Breast epithelium (tissue), 4 donors: ENCODE measurements at places on chromosomes 4 and X.

DNA sequence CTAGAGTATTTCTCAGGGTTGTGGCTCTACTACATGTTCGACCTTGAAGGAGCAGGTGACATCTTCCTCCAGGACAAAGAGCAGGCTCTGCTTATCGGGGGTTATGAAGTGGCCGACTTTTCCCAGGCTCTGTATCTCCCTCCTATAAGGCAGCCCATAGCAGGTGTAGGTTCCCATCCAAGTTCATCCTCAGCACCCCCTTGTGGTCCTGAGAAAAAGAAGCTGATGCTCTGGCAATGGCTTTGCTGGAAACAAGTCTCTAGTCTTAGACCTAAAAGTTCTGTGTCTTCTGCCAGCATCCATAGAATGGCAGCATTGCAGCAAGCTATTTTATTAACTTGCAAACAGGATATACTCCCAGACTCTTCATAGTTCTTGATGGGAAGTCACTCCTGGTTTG lies 836.6 kb upstream of the PRKX start:
- DNase-seq, result no peak

GRCh38 chrX:119853444-119853843 lies 681 bp upstream of the UPF3B start:
- no peak for DNase-seq

DNA sequence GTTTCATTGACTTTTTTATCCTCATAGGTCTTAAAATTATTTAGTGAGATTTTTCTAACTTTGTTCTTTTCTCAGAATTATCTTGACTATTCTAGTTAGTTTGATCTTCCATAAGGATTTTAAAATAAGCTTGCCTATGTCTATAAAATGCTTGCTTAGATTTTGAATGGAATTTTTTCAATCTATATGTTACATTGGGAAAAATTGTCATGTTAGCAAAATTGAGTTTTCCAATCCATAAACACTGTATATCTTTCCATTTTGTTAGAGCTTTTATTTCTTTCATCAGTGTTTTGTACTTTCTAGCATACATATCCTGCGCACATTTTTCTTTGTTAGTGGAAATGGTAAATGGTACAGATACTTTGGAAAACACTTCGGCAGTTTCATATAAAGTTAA lies 312.9 kb downstream of the PDHA2 start:
- DNase-seq, result no peak

- no peak for DNase-seq
Observed at GRCh38 chr4:108731006-108731405, 31.8 kb downstream of the ETNPPL start.

- no peak for DNase-seq
Observed at GRCh38 chr4:114479595-114479994, 119.0 kb upstream of the UGT8 start.

DNA sequence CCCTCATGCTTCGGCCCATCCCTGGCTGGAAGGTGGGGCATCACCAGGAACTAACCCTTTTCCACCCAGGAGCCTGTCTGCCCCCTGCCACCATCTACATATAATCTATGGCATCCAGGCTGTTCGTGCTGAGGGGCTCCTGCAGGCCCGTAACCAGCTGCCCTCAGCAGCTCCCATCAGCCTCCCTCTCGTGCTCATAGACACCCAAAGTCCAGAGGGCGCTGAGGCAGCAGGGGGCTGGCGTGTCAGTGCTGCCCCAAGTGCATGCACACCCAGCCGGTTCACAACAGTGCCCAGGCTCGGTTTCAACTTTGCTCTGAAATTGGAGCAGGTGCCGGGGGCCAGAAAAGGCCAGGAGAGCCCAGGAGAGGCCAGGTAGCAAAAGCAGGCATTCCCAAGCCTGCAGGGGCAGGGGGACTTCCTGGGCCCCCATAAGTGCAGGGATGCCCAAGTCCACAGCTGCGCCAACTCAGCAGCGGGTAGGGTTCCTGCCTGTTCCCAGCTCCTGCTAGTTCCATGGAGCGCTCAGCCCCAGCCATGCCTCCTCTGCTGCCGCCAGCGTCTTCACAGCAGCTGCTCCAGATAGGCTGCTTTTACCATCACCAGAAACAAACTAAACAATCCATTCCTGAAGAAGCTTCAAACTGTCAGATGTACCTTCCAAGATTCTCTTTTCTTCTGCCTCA lies 558.2 kb upstream of the GNPDA2 start:
- no peak for DNase-seq

GRCh38 chrX:64843224-64843623 lies 133.0 kb downstream of the ZC4H2 start:
- DNase-seq, result no peak

- no peak for DNase-seq
Observed at GRCh38 chrX:98607739-98608138, 1724.0 kb downstream of the RPA4 start.

DNA sequence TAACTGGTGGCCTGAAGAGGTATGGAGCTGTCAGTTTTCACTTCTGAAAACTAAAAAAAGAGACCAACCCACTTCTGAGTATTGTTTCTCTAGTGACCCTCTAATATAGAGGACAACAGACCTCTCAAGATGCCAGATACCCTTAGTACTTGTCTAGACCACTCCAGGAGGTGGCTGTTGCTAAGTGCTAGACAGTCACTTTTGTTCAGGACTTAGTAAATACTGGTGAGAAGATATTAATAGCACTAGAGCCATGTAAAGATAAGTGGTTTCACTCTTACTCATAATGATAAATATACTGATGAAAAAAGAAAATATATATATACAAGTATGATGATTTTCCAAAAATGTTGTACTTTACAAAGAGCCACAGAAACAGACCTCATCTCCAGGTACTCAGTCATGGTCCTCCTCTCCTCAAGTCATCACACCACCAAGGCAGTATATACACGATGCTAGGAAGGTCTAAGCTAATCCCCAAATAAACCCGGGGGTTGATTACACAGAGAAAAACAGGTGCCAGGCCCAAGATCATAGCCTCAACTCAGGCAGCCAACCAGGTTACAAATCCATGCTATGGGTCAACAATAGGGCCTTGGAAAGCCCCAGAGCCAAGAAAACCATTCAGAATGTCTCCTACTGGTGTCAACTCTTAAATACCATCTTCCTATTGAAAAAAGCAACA lies 66.9 kb downstream of the ARHGEF9 start:
- no peak for DNase-seq

DNA sequence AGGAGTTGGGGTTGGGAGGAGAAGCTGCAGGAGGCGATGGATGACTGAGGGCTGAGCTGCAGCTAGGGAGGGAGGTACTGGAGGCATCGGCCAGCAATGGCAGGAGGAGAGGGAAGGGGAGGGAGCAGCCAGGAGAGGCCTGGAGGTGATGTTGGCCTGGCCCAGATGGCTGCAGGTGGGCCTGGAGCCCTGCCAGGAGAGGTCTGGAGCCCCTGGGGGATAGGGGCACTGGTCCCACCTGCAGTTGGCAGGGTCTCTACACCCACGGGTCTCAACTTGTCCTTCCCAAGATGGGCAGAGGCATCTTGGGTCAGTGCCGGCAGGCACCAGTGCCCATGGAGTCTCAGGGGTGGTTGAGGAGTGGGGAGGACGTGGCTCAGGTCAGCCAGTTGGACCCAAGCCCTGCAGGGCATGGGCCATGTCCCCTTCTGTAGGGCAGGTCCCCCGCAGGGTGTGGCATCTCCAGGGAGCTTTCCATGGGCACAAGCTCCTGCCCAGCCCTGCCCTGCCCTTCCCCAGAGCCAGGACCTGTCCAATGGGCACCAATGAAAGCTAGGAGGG lies 2.7 kb upstream of the MXD4 start:
- DNase-seq, result no peak

- no peak for DNase-seq
Observed at GRCh38 chr4:182103614-182104319, 139.4 kb upstream of the TENM3 start.

DNA sequence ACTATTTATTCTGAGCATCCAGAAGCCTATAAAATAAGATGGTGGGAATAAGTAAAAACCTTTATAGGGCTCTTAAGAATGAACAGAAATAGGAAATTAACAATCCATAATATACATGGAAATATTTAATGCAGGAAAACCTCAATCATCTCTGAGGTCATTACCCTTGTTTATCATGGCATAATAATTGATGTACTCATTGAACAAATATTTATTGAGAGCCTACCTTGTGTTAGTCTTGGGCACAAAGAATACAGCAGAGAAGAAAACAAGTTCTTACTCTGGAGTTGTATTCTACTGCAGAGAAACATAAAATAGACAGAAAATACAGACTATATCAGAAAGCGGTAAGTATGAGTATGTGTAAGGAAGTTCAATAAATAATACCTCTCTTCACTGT lies 167.2 kb downstream of the COX18 start:
- no peak for DNase-seq

- DNase-seq, result no peak
Observed at GRCh38 chr4:12110627-12111026, 681.9 kb upstream of the HS3ST1 start.

DNA sequence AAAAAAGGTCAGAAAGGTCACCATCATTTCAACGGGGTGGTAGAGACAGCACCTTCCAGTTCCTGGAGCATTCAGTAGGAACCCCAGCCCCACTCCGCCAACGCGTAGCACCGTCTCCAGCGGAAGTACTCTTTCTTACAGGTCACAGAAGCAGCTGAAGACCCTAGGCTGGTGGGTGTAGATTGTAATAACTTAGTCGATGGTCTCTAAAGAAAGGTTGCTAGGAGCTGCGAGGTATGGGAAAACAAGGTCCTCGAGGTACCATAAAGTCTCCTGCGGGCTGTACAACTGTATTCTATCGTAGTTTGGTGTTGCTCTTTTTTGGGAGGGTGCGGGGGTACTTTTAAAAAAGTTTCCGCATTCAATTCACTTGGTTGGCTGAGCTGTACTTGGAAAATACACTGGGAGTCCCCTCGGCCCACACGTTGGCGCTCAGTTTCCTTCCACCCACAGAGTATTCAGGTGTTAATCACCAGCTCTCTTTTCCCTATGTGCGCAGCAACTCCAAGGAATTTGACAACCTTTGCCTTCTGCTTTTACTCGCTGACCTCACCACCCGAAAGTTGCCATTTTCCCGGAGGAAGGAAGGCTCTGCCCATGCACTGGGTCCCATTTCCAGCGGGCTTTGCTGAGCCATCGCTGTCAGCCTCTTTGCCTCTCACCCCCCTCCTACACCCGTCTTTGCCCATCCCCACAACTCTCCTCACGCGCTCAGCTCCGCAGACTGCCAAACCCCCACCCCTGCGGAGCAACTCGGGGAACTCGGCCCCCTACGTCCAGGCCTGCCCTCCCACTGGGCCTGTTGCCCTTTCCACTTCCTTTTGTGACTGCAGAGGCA lies 4.8 kb upstream of the SOX3 start:
- no peak for DNase-seq

DNA sequence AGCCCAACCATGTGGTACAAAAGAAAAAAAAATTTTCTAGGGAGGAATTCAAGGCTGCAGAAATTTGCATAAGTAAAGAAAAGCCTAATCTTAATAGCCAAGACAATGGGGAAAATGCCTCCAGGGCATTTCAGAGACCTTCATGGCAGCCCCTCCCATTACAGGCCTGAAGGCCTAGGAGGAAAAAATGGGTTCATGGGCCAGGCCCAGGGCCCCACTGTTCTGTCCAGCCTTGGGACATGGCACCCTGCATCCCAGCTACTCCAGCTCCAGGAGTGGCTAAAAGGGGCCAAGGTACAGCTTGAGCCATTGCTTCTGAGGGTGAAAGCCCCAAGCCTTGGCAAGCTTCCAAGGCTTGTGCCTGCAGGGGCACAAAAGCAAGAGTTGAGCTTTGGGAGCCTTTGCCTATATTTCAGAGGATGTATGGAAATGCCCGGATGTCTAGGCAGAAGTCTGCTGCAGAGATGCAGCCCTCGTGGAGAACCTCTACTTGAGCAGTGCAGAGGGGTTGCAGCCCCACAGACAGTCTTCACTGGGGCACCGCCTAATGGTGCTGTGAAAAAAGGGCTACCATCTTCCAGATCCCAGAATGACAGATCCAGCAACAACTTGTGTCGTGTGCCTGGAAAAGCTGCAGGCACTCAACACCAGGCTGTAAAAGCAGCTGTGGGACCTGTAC lies 111.0 kb downstream of the ANXA10 start:
- DNase-seq, result no peak

GRCh38 chrX:11768039-11768438 lies 10.0 kb downstream of the MSL3 start:
- DNase-seq, result no peak

GRCh38 chr4:74081035-74081434 lies 18.0 kb downstream of the CXCL2 start:
- DNase-seq, result no peak

DNA sequence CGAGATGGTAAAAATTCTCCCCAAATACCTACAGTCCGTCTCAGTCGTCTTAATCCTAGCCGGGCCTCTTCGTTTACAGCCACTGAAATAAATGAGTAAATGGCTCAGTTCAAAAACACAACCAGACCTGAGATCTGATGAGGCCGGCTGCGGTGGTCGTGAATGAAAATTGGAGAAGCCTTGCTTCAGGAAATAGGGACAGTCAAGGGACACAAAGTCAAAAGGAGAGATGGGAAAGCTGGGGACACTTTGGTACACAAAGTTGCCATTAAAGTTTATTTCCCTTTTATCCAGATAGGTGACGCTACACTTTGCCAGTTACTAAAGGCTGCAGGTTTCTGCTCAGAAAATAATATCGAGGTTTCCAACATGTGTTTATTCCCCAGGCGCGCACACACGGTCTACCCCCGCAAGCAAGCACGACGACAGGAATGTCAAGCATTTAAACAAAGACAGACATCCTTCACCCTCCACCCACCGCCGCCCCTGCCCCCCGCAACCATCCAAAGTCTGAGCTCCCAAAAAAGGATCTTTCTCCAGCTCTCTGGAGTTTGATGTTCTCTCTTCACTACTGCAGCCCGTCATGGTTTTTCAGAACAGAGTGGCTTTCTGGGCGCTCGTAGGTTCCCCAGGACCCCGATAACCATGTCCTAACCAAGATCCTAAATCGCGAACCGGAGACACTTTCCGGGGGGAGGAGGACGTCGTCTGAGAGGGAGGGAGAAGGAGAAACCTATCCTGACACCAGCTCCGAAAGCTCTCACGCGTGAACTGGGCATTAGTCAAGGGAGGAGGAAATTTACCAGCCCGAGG lies 1.3 kb upstream of the PCDH7 start:
- DNase-seq, result no peak

DNA sequence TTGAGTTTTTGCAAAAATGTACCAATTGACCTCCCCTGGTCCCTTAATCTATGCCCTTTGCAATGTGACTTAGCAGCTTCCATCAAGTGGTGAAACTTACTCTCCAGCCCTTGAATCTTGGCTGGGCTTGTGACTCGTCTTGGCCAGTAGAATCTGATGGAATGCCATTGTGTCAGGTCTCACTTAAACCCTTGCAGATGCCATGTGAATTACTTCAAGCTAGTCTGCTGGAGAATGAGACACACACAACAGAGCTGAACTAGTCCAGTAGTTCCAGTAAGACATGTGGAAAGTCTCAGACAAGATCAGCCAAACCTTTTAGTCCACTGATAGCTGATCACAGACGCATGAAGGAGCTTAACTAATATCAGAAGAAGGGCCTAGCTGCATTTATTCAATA lies 567.8 kb upstream of the CPEB2 start:
- no peak for DNase-seq
